ENCODE measurements at places on chromosomes 2 and 18.

- DNase-seq: no peak
Measured at GRCh38 chr2:5911718-5912117, 219.5 kb downstream of the SOX11 start.

GRCh38 chr2:142136571-142136970 is 5.8 kb upstream of the LRP1B start:
- DNase-seq: no peak

DNA sequence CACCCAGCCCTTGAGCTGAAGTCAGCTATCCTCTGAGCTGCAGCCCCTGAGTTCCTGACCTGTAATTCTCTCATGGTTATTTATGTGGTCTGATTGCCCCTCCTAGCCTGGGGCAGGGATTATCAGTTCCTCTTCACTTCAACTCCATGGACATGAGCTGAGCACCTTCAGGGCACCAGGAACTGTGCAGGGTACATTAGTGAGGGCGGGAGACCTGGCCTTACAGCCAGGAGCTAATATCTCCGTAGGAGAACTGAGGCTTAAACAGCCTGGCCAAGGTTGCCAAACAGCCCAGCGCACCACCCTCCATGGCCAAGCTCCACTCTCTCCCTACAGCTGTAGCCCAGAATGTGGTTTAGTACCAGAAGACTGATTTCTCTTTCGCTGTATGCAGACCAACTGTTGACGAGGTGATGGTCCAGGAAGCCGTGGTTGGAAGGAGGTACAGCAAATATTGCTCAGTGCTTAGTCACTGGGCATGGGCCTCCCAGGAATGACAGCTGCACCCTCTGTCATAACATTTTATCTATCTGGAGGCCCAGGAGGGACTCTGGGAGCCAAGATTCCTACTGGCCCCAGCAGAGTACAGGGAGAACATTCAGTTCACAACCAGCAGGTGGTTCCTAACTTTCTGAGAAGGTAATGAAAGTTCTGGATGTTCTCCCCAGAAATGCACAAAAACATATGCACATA is 228.7 kb upstream of the SIX2 start:
- no peak for DNase-seq

- no peak for DNase-seq
Measured at GRCh38 chr2:173544641-173545363, 190.1 kb downstream of the CDCA7 start.
